ENCODE measurements at places on chromosomes 3 and 15.

- no peak for DNase-seq
Measured at GRCh38 chr15:41852736-41853590, 14.3 kb downstream of the PLA2G4B start.

- no peak for DNase-seq
Measured at GRCh38 chr3:36434687-36435426, 54.6 kb downstream of the STAC start.

GRCh38 chr15:72168131-72168807, 29.3 kb downstream of the GRAMD2A start:
- no peak for DNase-seq

DNA sequence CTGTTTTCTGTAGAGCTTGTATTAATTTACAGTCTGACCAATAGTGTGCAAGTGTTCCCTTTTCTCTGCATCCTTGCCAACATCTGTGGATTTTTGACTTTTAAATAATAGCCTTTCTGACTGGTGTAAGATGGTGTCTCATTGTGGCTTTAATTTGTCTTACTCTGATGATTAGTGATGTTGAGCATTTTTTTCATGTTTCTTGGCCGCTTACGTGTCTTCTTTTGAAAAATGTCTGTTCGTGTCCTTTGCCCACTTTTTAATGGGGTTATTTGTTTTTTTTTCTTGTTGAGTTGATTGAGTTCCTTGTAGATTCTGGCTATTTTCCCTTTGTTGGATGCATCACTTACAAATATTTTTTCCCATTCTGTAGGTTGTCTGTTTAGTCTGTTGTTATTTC, 7.6 kb upstream of the ACOX2 start:
- no peak for DNase-seq

DNA sequence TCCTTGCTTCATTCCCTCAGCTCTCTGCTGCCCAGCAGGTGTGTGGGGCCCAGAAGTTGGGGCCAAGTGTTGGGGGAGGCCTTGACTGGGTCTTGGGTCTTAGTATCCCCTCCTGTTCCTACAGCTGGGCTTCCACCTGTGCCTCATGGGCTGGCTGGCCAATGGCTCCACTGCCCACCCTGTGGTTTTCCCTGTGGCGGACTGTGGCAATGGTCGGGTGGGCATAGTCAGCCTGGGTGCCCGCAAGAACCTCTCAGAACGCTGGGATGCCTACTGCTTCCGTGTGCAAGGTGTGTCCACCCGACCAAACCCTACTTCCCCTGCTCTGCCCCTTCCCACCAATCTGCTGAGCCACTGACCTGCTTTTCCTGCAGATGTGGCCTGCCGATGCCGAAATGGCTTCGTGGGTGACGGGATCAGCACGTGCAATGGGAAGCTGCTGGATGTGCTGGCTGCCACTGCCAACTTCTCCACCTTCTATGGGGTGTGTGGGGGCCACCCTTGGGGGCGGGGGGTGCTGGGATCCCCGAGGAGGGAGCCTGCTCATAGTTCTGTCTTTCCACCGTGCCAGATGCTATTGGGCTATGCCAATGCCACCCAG, 10.9 kb downstream of the NT5DC2 start:
- DNase-seq: no peak

- DNase-seq: no peak
Measured at GRCh38 chr3:64209866-64210621, 15.2 kb downstream of the PRICKLE2 start.

- DNase-seq: no peak
Measured at GRCh38 chr3:165549665-165550064, 287.6 kb downstream of the BCHE start.

- DNase-seq: no peak
Measured at GRCh38 chr15:88487178-88487795, 19.8 kb downstream of the MRPS11 start.

- no peak for DNase-seq
Measured at GRCh38 chr15:90187257-90187868, 13.8 kb upstream of the SEMA4B start.

DNA sequence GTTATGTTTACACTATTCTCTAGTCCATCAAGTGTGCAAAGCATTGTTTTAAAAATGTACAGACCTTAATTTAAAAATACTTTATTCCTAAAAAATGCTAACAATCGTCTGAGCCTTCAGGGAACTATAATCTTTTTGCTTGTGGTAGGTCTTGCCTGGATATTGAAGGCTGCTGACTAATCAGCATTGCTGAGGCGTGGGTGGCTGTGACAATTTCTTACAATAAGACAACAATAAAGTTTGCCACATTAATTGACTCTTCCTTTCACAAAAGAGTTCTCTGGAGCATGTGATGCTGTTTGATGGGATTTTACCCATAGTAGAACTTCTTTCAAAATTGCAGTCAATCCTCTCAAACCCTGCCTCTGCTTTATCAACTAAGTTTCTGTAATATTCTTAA, 384.0 kb upstream of the TGFBR2 start:
- DNase-seq: no peak

DNA sequence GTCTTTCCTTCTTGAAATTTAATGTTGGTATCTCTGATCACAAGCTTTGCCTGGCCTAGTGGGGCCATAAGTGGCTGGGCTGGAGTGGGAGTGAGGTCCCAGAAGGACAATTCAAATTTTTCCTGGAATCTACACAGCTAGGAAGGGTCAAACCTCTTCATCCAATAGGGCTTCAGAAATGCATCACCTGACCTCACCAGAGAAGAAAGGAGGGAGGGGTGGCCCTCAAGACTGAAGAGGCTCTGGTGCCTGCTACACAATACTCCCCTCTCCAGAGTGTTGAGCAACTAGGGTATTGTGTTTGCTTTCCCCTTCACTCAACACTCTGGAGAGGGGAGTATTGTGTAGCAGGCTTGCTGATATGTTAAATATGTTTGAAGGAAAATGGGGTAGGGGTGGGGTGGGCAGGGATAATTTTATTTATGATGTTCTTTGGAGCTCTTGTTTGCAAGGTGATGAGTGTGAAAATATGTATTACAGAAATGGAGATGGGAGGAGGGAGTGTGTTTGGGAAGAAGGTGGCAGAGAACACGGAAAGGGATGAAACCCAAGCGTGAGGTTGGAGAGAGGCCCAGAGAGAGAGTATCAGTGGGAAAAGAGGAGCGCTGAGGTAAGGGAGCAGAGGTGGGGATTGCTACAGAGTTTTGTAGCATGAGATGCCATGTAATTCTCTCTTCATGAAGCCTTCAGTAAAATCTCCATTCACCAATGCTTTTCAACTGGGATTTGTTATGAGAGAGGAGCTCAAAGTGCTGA, 5.7 kb upstream of the KLHL24 start:
- no peak for DNase-seq

Measured in SK-N-MC (cell line).